ENCODE measurements at places on chromosomes 16 and 17.

DNA sequence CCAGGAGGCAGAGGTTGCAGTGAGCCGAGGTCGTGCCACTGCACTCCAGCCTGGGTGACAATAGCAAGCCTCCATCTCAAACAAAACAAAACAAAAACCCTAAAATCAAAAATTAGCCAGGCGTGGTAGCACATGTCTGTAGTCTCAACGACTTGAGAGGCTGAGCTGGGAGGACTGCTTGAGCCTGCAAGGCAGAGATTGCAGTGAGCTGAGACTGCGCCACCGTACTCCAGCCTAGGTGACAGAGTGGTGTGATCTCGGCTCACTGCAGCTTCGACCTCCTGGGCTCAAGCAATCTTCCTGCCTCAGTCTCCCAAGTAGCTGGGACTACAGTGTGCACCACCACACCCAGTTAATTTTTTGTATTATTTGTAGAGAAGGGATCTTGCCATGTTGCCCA lies 87.6 kb downstream of the MYH11 start:
- no peak for DNase-seq

GRCh38 chr16:11494433-11494832 lies 92.3 kb downstream of the LITAF start:
- DNase-seq: no peak

DNA sequence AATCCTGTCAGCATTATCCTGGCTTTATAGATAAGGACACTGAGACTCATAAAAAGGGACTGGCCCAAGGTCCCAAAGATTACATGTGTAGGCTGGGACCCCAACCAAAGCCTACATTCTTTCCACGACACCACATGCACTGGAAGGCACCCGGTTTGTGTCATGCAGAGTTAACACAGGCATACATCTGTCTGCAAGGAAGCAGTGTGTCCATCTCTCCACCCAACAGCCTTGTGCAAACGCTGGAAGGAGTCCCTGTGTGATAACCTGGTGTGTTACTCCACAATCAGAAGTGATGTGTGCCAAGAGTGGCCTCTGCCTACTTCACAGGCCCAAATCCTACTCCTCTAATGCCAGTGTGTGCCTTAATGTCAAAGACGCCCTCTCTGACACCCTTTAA lies 139.8 kb downstream of the PARN start:
- DNase-seq: no peak

GRCh38 chr17:45284176-45285140 lies 22.6 kb upstream of the SPATA32 start:
- no peak for DNase-seq

DNA sequence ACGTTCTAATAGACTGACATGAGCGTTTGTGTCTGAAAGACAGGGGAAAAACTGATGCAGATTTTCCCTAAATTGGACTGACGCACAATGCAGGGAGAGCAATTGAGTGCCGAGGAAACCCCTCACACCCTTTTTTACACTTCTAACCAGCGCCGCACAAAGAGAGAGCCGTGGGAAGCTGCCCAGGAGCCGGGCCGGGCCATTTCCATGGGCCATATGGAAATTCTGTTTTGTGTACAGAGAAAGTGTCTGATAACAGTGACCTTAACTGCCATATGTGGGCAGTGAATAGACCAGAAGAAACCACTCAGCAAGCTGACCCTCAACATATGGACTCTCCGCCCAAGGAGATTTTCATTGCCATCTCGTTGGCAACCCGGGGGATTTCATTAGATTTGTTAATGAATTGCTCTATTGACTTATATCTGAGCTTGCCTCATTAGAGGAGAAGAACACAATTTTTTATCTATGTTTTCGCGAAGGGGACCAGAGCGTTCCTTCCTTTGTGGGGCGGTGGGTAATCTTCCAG lies 225.9 kb upstream of the IRX3 start:
- DNase-seq: no peak

GRCh38 chr16:49354101-49354500 lies 19.5 kb upstream of the C16orf78 start:
- DNase-seq: no peak

DNA sequence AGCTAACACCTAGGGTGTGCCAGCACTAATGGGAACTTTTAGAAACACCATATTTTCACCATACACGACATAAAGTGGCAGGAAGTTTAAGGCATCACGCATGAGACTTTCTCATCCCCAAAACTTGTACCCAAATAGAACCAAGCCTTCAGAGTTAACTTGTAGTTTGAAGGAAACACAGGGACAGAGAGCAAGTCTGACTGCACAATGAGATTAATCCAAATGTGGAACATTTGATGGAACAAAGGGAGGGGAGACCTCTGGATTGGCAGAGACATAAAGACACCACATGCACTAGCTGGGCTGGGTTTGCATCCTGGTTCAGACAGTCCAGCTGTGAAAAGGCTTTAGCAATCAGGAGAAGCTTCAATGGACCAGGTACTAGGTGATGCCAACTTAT lies 24.1 kb downstream of the NPRL3 start:
- no peak for DNase-seq

- no peak for DNase-seq
These were observed 17.4 kb downstream of the DRC7 start for GRCh38 chr16:57711993-57712392.

GRCh38 chr16:3656491-3657468 lies 2.3 kb downstream of the DNASE1 start:
- DNase-seq: no peak

DNA sequence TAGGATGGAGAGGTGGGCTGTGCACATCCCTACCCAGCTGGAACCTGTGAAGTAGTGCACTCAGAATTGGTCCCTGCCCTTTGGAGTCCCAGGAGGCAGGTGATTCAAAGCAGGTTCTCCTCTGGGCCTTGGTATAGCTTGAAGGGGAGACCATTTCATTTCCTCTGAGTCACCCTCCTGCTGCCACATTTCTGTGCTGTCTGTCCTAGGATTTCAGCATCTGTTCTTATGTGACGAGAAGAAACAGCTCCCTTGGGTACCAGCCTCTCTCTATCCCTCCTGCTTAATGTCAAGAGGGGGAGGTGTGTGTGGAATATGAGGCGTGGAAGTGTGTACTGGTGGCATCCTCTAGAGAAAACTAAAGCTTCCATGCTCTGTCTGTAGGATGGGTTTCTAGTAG lies 5.0 kb upstream of the NFE2L1 start:
- DNase-seq: no peak
